DND-41 (cell line): ENCODE measurements at places on chromosomes 6 and 20.

- H3K4me3 ChIP-seq = no peak overlapping the region
- H3K27ac ChIP-seq = no peak overlapping the region
- H3K36me3 ChIP-seq = no peaks in the 10 kb centered on the region
- no peak for DNase-seq
- peaks cover 21% of the 10 kb centered on the region for H3K27me3 ChIP-seq
These were observed 8.8 kb downstream of the CARMIL1 start for GRCh38 chr6:25287941-25288340.

DNA sequence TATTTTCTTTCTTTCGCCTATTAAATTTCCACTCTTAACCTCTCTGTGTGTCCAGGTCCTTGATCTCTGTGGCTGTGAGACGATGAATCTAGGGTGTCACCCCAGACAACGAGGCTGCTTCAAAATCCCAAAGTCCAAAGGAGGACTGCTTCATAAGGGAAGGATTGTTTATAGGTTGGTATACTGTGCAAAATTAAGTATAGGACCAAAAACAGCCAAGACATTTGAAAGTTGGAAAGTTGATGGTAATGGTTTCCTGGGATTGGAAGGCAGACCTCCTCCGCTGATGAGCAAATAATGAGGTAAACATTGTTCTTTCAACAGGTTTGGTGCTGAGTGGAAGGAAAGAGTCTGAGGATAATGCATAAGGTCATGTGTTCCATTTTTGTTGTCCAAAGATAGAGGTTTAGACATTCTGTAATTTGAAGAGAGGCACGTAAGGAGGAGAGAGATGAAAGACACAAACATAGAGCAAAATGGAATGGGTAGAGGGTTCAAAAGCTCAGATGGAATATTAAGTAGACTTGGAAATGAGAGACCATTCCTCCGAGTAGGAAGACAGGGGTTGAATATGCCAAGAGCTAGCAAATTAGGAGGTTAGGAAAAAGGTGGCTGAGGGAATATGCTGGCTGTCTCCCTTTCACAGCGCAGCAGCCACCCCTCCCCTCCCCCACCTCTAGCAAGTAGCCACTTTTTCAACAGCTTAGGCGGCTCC is 24.8 kb downstream of the ZNF311 start:
- H3K27ac ChIP-seq = peak overlapping the region; percentile 59
- H3K36me3 ChIP-seq = no peaks in the 10 kb centered on the region
- H3K27me3 ChIP-seq = no peaks in the 10 kb centered on the region
- peaks cover 28% of the 10 kb centered on the region for H3K4me1 ChIP-seq
- DNase-seq = no peak

- H3K4me3 ChIP-seq = peak overlapping the region; percentile 89
- DNase-seq = no peak
- peaks cover 4% of the 10 kb centered on the region; the same call in 1 of the 2 replicates for H3K36me3 ChIP-seq
- peaks cover 47% of the 10 kb centered on the region for H3K4me1 ChIP-seq
- H3K27me3 ChIP-seq = no peaks in the 10 kb centered on the region
These were observed 1.7 kb downstream of the NUDT3 start for GRCh38 chr6:34390531-34391472.

- H3K4me1 ChIP-seq = no peaks in the 10 kb centered on the region
- H3K4me3 ChIP-seq = no peak overlapping the region
- no peaks in the 10 kb centered on the region for H3K36me3 ChIP-seq
These were observed 18.4 kb upstream of the RPN2 start for GRCh38 chr20:37160683-37161082.

DNA sequence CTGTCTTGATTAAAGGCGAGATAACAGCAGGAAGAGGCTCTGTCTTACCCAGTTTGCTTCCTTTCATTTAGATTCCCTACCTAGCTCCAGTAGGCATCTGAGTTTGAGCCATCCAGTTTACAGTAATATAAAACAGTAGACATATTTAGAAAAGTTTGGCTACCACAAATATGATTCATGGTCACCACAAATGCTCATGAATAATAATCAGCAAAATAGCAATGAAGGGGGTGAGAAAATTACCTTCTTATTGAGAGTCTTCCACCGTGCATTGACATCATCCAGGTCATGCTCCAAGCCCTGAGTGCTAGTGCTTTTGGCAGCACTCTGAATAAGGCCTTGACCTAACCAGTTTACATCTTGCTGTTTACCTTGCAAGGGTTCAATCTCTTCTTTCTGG is 106.2 kb downstream of the DST start:
- H3K27me3 ChIP-seq = no peaks in the 10 kb centered on the region
- H3K4me1 ChIP-seq = no peaks in the 10 kb centered on the region
- DNase-seq = no peak
- H3K27ac ChIP-seq = no peak overlapping the region
- no peak overlapping the region for H3K4me3 ChIP-seq

DNA sequence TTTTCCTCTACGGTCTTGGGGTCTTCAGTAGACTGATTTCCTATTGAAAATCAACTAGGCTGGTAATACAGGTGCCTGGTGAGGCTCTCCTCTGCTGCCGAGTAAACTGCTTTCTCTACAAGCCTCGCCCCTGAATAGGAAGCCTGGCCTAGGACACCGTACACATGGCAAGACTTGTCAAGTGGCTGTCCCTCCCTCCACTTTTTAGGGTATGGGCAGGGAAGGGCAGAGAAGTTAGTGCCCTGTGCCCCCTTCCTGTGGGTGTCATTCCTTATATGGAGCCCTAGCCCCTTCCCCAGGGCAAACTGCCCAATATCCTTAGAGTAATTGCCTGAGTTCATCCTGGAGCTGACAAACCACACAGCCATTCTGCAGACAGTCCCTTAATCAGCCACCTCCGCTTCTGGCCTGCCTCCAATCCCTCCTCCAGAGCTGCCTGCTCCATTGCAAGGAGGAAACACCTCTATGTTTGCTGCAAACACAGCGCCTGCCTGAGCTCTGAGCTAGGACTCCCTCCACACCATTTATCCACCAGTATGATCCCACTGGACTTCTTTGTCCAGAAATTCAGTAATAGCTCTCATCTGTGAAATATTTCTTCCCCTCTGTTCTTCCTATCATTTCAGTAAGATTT is 93.1 kb downstream of the CHD6 start:
- DNase-seq = no peak
- H3K4me3 ChIP-seq = no peak overlapping the region
- no peak overlapping the region for H3K27ac ChIP-seq
- no peaks in the 10 kb centered on the region for H3K4me1 ChIP-seq
